ENCODE measurements at places on chromosomes 7 and 10.

DNA sequence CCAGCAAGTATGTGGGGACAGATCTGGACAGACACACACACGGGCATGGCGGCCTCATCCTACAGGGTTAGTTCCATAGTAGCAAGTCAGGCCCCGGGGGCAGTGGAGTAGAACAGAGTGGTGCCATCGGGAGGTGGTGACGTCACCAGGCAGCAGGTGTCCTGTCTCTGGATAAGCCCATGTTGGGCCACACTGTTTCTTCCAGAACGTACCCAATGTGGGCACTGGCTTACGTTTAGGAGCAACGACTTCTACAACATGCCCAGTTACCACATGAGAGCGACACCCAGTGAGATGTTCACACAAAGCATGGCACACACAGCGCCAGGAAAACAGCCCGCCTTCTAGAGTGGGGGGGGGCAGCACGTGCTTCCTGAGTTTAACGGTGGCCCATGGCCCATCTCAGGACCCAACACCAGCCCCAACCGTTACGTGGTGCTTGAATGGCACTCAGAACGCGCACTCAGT lies 67.8 kb downstream of the CTBP2 start:
- DNase-seq: no peak

- DNase-seq: no peak
Measured at GRCh38 chr7:74214816-74215630, 5.2 kb downstream of the LAT2 start.

DNA sequence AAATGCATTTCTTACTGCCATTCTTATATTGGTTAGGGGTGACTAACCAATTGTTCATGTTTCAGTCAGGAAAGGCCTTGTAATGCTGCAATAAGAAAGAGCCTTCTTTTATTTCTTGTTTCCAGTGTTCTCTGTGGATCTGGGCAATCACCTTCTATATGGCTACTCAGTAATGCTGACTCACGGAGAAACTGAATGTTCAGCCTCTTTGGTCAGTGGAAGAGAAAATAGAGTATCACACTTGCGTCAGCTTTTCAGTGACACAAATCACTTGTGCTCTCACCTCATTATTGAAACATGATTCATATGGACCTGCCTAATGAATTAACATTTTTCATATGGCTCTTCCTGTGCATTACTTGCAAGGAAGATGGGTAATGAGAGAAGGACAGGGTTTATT lies 243.9 kb upstream of the POT1 start:
- DNase-seq: no peak

DNA sequence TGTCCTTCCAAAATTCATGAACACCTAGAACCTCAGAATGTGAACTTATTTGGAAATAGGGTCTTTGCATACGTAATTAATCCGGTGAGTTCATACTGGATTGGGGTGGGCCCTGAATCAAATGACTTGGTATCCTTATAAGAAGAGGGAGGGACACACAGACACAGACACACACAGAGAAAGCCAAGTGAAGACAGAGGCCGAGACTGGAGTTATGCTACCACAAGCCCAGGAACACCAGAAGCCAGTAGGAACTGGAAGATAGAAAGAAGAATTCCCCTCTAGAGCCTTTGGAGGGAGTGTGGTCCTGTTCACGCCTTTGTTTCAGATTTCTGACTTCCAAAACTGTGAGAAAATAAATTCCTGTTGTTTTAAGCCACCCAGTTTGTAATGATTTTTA lies 17.1 kb upstream of the PHF14 start:
- no peak for DNase-seq

All from iPS-NIHi11 (cell line).